Spinal cord (tissue), 10 donors: ENCODE measurements at places on chromosomes 1 and 21. TPM values are rescaled to one million over a fixed set of nuclear protein-coding genes. Genes with fewer than 3 reads are reported as not detected.

EFNA3 gene
- total RNA-seq: 13.6 TPM

HYI gene
- 23.4 TPM for total RNA-seq

CELA2A gene
- not detected for total RNA-seq

REN gene
- total RNA-seq: not detected

LRRC8B gene
- 26.7 TPM for total RNA-seq

- peak; percentile 83 for DNase-seq
These were observed 668 bp downstream of the RNF11 start for GRCh38 chr1:51236531-51237350.

- DNase-seq: no peak
These were observed 11.9 kb upstream of the LRRC3 start for GRCh38 chr21:44443291-44443890.

- no peak for DNase-seq
These were observed 1.1 kb upstream of the CATSPER4 start for GRCh38 chr1:26189331-26189730.

DNA sequence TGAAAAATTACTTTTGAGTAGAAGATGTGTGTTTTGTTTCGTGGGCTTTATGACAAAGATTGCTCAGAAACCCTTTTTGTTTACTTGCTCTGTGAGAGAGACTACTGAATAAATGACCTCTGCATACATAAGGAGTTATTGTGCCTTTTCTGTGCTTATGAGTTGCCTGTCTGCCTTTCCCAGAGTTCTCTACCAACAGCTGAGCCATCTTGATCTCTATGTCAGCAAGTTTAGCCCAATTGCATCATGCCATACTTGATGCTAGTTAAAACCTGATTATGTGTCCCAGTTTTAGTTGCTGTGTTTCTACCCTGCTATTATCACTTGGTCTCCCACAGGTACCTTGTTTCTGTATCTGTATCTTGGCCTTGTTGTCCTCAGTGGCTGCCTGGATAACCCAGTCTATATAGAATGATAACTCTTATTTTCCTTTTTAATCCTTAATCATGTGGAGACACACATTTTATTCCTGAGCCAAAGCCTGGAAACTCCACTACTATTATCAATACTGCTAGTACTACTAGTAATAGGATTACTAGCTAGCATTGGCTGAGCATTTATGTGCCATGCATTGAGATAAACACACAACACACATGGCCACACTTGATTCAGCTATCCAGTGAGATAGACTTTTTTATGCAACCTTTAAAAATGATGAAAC lies 28.7 kb upstream of the GNG12 start:
- no peak for DNase-seq

DNA sequence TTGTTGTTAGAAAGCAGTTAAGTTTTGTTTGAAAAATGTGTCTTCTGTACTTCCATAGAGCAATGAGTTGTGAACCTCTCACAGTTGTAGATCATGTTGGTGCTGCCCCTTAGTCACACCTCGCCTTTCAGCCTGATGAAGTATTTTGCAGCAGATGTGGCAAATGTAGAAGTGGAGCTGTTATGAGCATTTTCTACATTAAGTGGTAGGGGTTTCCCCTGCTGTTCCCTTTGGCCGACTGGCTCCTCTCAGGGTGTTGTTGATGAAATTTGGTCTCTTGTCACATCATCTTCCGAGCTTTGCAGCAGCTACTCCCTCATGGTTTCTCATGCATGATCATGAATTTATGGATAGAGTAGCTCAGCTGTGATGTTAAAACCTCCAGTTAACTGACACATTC lies 33.6 kb upstream of the DENND1B start:
- no peak for DNase-seq

GRCh38 chr1:109083923-109084322 lies 6.6 kb upstream of the TMEM167B start:
- peak; percentile 66 for DNase-seq

GRCh38 chr1:231419738-231420298 lies 2.3 kb downstream of the EGLN1 start:
- DNase-seq: no peak

DNA sequence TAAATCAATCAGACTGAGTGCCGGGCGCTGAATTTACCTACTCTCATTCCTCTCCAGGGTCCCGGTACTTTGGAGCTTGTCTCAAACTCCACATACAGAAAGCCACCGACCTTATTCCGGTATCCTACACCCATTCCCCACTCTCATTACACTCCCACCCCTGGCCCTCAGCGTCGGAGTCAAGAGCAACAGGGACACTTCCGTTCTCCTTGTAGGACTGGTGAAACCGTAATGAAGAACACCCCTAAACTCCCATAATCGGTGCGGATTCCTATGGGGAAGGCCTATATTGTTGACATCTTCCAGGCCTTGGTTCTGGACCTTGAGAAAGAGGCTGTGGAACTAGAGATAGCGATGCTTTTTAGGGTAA lies 798 bp downstream of the ZBED6 start:
- peak; percentile 24 for DNase-seq

DNA sequence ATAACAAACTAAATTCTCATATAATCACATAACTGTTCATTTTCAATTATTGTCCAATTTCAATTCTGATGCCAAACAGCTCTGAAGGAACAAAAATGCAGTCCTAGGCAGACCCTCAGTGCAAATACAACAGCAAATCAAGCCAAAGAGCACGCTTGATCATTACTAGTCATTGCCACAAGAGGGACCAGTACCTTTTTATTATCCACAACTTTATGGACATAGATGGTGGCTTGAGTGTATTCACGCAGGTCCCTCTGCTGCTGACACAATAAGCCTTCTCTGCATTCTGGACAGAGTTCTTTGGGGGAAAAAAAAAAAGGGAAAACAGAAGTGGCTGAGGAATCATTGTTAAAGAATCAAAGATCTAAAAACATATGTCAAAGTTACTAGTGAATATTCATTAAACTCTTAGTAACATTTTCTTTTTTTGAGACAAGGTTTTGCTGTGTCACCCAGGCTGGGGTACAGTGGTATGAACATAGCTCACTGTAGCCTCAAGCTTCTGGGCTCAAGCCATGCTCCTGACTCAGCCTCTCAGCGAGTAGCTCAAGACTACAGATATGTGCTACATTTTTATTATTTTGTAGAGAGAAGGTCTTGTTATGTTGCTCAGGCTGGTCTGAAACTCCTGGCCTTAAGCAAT lies 34.3 kb upstream of the RAP1GAP start:
- peak; percentile 48 for DNase-seq

DNA sequence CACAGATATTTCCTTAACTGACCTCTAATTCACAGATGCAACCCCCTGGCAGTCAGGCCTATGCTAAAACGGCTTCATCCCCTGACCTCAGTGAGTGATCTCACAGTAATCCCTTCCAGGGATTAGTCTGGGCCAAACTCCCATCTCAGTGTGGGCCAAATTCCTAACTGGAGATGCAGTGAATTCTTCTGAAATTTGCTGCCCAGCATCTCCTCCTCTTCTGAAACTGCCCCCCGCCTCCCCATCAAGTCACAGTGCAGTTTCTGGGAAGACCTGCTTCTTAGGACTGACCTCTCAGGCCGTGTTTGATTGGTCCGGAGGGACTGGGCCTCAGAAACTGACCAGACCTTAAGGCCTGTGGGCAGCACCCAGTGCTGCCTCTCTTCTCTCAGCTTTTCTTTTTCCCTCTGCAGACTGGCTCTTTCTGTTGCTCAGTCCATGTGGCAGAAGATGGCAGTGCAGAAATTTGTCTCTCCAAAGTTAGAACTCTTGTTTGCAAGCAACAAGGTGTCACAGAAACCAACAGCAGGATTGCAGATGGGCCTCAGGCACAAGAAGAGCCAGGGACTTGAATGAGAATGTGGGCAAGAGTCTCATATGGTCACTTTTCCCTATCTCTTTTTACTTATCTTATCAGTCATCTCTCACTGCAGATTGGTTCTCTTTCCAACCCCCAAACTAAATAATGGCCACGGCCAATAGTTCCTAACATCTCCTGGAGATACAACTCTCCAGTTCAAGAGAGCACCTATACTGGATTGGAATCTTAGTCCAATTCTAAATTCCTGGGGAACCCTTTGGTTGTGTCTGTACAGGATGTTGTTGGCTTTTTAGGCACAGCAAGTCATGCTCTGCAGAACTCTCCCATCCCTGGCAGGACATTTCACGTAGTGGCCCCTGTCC lies 95.5 kb upstream of the RALGPS2 start:
- no peak for DNase-seq
